H7 (cell line): ENCODE measurements at places on chromosomes 5 and 9. TPM values are rescaled to one million over a fixed set of nuclear protein-coding genes. Genes with fewer than 3 reads are reported as not detected.

GRCh38 chr9:134295101-134295745 lies 31.0 kb upstream of the RXRA start:
- peak; percentile 76 for DNase-seq

The TMEM215 gene
- total RNA-seq, result 0.10 and 0.18 TPM in 2 replicates

DNA sequence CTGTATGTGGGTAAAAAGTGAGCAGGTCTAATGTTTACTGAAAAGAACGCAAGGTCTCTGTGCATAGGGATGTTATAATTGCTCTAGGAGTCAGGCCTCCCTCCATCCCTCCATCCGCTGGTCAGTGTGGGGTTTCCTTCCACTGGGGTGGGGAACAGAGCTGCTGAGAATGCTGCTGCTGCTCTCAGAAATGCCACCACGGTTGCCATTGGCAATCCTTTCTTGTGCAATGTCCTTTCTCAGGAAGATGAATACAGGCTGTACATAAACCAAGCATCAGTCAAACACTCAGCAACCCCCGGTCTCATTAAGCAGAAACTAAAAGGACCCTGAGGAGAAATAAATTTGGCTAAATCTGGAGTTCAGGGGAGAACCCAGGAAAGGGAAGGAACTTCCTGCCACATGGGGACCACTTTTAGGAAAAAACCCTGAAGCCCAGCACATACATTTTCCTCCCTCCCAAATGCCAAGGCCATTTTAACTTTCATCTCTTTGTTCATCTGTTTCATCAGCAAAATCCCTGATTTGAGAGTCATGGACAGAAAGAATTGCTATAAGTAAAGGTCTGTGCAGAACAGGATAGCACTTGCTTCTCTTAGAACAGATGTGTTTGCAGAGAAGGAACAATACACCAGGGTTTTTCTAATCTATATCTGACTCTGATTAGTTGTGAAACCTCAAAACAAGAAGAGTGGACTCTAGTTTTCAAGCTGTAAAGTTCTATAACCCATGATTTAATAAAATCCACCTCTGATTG lies 70.4 kb upstream of the SLC1A3 start:
- DNase-seq, result no peak

DNA sequence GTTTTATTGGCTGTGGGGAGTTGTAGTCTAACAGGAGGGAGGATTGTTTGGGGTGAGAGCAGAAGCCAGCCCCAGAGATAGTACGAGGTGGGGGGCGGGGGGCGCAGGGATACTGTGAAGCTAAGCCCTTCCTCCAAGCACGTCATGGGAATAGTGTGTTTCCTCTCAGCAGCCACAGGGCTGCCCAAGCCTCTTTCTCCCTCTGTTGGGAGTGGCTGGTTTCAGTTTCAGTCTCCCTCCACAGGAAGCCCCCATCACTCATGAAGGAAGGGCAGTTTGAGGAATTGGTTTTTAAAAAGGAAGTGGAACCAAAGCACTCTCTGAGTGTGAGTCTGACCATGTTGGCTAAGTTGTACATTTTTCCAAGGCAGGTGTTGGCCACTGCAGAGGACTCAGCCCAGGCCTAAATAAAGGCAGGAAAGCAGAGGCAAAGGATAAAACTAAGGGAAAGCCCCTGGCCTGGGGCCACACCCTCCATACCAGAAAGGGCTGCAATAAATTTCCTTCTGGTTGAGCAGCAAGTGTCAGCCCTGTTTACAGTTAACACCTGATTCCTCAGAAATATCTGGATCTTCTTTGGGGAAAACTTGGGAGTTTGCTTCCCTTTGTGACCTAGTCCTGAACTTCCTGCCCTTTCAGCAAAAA lies 3.2 kb downstream of the RAB24 start:
- peak; percentile 77 for DNase-seq
